ENCODE measurements at places on chromosomes 12 and 14. TPM values are rescaled to one million over a fixed set of nuclear protein-coding genes. Genes with fewer than 3 reads are reported as not detected.

NID2 gene
- polyA plus RNA-seq, result 0.73 TPM

PLEKHG7 gene
- 12.0 TPM for polyA plus RNA-seq

NXPH4 gene
- 8.3 TPM for polyA plus RNA-seq

C3AR1 gene
- 0.53 TPM for polyA plus RNA-seq

KERA gene
- not detected for polyA plus RNA-seq

FGD6 gene
- 5.0 TPM for polyA plus RNA-seq

ST8SIA1 gene
- not detected for polyA plus RNA-seq

KRT81 gene
- not detected for polyA plus RNA-seq

Measured in IgD-negative memory B cell (primary cell).